ENCODE measurements at places on chromosomes 4 and X.

GRCh38 chrX:82961129-82961528 lies 547.0 kb upstream of the POU3F4 start:
- DNase-seq, result no peak

DNA sequence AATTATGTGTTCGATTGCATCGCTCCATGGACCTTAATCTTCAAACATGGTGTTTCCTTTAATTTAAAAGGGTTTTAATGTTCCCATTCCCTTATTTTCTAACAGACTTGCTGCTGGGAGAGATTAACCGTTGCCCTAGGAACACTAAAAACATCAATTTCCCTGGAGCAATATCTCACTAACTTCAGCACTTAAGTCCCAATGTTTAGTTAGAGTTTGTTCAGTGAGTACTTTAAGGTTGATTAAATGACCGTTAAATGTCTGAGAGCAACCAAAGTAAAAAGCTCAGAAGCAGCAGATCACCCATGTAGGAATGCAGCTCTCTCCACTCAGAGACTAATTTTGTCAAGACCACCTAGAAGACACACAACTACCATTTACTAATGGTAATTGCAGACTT lies 111.2 kb upstream of the PDE5A start:
- no peak for DNase-seq

DNA sequence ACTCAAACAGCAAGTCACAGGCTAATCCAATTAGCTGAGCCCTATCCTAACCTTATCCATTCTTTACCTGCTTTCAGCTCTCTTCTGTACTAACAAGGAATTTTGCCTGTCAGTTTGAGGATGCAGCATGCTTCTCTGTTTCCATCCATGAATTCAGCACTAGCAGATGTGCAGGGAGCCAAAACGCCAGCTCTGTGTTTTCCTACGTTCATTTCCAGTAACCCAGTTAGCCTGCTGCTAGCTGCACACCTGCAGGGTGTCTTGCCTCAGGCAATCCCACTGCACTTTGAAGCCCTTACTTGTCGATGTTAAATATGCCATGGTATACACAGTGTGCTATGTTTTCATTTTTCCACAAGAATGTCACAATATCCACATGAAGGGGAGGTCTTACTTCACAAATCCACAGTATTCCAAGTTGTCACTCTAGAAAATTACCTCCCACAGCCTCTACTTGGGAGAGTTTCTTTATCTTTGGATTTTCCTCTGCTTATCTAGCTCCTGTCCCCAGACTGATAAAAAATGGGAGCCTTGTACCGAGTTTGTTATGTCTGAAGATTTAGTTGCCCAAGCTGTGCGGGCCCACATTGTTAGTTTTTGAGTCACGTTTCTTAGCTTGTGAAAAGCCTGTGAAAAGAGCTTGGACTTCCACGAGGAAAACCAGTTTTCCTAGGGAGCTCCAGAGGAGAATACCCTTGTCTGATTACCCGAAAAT lies 127.6 kb upstream of the HHIP start:
- no peak for DNase-seq

GRCh38 chr4:124177647-124178425 lies 534.7 kb downstream of the ANKRD50 start:
- no peak for DNase-seq
